Activated CD8-positive, alpha-beta memory T cell treated with anti-CD3 and anti-CD28 coated beads for 36 hours (primary cell): ENCODE measurements at places on chromosomes 7 and 10. TPM values are rescaled to one million over a fixed set of nuclear protein-coding genes. Genes with fewer than 3 reads are reported as not detected.

The ZNF239 gene
- 1.5 TPM for total RNA-seq

The CCDC172 gene
- not detected for total RNA-seq

The OR6B1 gene
- total RNA-seq = not detected

The METTL27 gene
- total RNA-seq = 0.21 TPM

The SDHAF3 gene
- 37.2 TPM for total RNA-seq

The ERVW-1 gene
- total RNA-seq = not detected

The CPN1 gene
- not detected for total RNA-seq

The CYP26A1 gene
- total RNA-seq = not detected

The SFMBT2 gene
- total RNA-seq = 22.6 TPM

The PODXL gene
- 1.3 TPM for total RNA-seq

The GRB10 gene
- 0.78 TPM for total RNA-seq

The PLA2G12B gene
- not detected for total RNA-seq

The ARHGEF35 gene
- total RNA-seq = 4.9 TPM

The SLC39A12 gene
- total RNA-seq = not detected

The BUB3 gene
- 277 TPM for total RNA-seq

The CLRN3 gene
- not detected for total RNA-seq

The UFSP1 gene
- total RNA-seq = 4.8 TPM

The DENND2A gene
- not detected for total RNA-seq

The NXPH1 gene
- total RNA-seq = not detected

The CNTNAP2 gene
- total RNA-seq = not detected

The LIPJ gene
- total RNA-seq = not detected

The NPTX2 gene
- total RNA-seq = 0.23 TPM

The ADAP1 gene
- 69.1 TPM for total RNA-seq

The NPC1L1 gene
- not detected for total RNA-seq

The HHEX gene
- 0.10 TPM for total RNA-seq

The GDF10 gene
- 1.0 TPM for total RNA-seq

The CELF2 gene
- 154 TPM for total RNA-seq

The TBX20 gene
- total RNA-seq = not detected

The GLCCI1 gene
- total RNA-seq = 11.0 TPM
